GM23338 (cell line): ENCODE measurements at places on chromosomes 12 and 14. TPM values are rescaled to one million over a fixed set of nuclear protein-coding genes. Genes with fewer than 3 reads are reported as not detected.

- H3K36me3 ChIP-seq, result no peaks in the 10 kb centered on the region
- H3K27me3 ChIP-seq, result no peaks in the 10 kb centered on the region
- H3K4me1 ChIP-seq, result peaks cover 47% of the 10 kb centered on the region
- peak overlapping the region; percentile 75; the same call in 1 of the 2 replicates for H3K27ac ChIP-seq
- no peak for DNase-seq
Observed at GRCh38 chr12:10362325-10362724, 27.5 kb downstream of the KLRK1 start.

- H3K4me3 ChIP-seq, result no peak overlapping the region
- peaks cover 15% of the 10 kb centered on the region for H3K4me1 ChIP-seq
- H3K27ac ChIP-seq, result no peak overlapping the region
- H3K27me3 ChIP-seq, result peaks cover 29% of the 10 kb centered on the region
- no peak for DNase-seq
Observed at GRCh38 chr14:23349156-23349845, 3.4 kb downstream of the SLC22A17 start.

GRCh38 chr14:103052407-103052806, 4.9 kb downstream of the CDC42BPB start:
- no peak for DNase-seq
- no peaks in the 10 kb centered on the region for H3K27me3 ChIP-seq
- no peak overlapping the region for H3K27ac ChIP-seq
- no peak overlapping the region for H3K4me3 ChIP-seq
- H3K4me1 ChIP-seq, result peaks cover 9% of the 10 kb centered on the region
- H3K36me3 ChIP-seq, result no peaks in the 10 kb centered on the region

DNA sequence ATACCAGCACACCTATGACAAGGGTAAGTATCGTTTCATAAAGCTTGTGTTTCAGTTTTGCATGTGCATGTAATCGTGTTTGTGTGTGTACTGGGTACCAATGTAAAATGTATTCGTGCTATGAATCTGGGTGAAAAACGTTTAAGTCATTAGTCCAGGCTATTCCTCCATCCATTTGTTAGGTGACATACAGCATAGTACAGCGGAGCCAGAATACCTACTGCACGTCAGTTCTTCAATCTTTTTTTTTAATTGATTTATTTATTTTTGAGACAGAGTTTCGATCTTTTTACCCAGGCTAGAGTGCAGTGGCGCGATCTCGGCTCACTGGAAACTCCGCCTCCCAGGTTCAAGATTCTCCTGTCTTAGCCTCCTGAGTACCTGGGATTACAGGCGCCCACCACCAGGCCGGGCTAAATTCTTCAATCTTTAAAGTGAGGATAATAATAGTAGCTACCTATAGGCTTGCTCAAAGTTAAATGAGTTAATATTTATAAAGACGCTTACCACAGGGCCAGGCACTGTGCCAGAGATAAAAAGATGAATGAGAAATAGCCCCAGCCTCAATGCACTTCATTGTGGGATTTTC, 661 bp upstream of the RPS26 start:
- H3K27me3 ChIP-seq, result no peaks in the 10 kb centered on the region
- peaks cover 23% of the 10 kb centered on the region for H3K36me3 ChIP-seq
- peaks cover 28% of the 10 kb centered on the region for H3K4me1 ChIP-seq

GRCh38 chr12:2335513-2335912, 282.7 kb downstream of the CACNA1C start:
- H3K4me3 ChIP-seq, result no peak overlapping the region
- DNase-seq, result no peak
- no peak overlapping the region for H3K27ac ChIP-seq
- no peaks in the 10 kb centered on the region for H3K4me1 ChIP-seq

DNA sequence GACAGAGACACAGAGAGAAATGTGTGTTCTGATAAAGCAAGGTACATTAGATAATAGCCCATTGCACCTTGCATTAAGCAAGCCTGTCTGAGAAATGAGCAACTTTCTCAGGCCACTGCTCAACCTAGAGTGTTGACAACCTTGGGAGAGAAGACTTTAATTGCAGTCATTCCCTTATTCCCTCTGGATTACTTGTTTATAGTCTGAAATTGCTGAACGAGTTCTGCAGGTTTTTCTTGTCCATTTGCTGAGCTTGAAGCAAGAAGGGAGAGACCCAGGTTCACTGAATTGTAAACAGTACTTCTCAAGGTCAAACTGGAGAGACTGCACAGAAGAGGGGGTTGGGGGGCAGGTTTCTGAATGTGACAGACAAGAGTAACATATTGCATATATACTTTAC, 159.4 kb upstream of the PLEKHG7 start:
- no peaks in the 10 kb centered on the region for H3K27me3 ChIP-seq
- H3K4me3 ChIP-seq, result no peak overlapping the region
- H3K36me3 ChIP-seq, result no peaks in the 10 kb centered on the region
- H3K27ac ChIP-seq, result no peak overlapping the region
- DNase-seq, result no peak

- H3K36me3 ChIP-seq, result no peaks in the 10 kb centered on the region
- peaks cover 6% of the 10 kb centered on the region for H3K4me1 ChIP-seq
- H3K27ac ChIP-seq, result no peak overlapping the region
- no peak overlapping the region for H3K4me3 ChIP-seq
- no peaks in the 10 kb centered on the region for H3K27me3 ChIP-seq
- no peak for DNase-seq
Observed at GRCh38 chr12:118299791-118300460, 72.8 kb downstream of the TAOK3 start.

- DNase-seq, result no peak
- H3K4me3 ChIP-seq, result no peak overlapping the region
- no peaks in the 10 kb centered on the region for H3K27me3 ChIP-seq
- no peaks in the 10 kb centered on the region for H3K4me1 ChIP-seq
- no peaks in the 10 kb centered on the region for H3K36me3 ChIP-seq
Observed at GRCh38 chr14:81153187-81153586, 67.6 kb downstream of the GTF2A1 start.

GRCh38 chr12:106304797-106305196, 2.3 kb downstream of the TCP11L2 start:
- H3K27ac ChIP-seq, result no peak overlapping the region
- H3K27me3 ChIP-seq, result no peaks in the 10 kb centered on the region
- no peaks in the 10 kb centered on the region for H3K36me3 ChIP-seq
- H3K4me1 ChIP-seq, result peaks cover 18% of the 10 kb centered on the region; the same call in 1 of the 2 replicates

GRCh38 chr12:130147875-130148596, 14.2 kb upstream of the FZD10 start:
- H3K36me3 ChIP-seq, result no peaks in the 10 kb centered on the region; the same call in 1 of the 2 replicates
- DNase-seq, result no peak
- H3K27me3 ChIP-seq, result peaks cover 11% of the 10 kb centered on the region; the same call in 1 of the 2 replicates
- no peaks in the 10 kb centered on the region for H3K4me1 ChIP-seq
- H3K4me3 ChIP-seq, result no peak overlapping the region

DNA sequence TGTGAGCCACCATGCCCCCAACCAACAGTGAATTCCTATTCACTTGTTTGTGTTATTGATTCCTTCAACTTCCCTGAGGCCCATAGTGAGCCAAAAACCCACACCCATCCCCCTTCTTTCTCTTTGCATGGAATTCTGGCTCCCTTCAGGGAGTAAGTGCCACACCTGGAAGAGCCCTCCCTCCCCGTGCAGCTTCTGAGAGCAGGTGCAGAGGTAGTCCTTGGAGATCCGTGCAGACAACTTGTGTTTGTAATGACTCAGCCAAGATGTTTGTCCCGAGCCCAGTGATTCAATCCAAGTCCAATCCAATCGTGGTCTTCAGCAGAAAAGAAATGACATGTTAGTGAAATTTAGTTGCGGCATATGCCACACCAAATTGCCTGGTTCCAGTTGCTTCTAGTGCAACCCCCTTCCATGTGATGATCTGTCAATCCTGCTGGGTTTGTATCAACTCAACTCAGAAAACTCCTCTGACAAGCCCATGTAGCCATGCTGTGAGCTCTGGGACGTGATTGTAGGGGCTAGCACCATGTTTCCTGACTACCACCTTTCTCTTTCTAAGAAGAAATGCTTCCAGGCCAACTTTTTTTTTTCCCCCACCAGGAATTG, 27.5 kb downstream of the GPRC5A start:
- no peak for DNase-seq
- no peaks in the 10 kb centered on the region for H3K27me3 ChIP-seq

DNA sequence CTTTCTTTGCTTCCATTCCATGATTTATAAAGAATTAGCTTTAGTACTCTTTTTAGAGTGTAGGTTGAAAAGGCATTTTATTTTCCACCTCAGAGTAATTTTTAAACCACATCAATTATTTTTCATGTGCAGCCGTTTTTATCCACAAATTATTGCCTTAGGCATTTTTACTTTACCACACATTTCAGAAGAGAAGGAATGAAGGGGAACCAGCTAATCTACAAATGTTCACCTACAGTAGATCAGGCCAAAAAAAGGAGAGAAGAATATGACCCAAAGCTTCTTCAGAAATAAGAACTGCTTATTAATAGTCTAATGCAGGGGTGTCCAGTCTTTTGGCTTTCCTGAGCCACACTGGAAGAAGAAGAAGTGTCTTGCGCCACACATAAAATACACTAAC, 19.8 kb upstream of the NTN4 start:
- no peak for DNase-seq
- H3K27ac ChIP-seq, result no peak overlapping the region
- H3K4me3 ChIP-seq, result no peak overlapping the region
- H3K4me1 ChIP-seq, result no peaks in the 10 kb centered on the region
- no peaks in the 10 kb centered on the region for H3K27me3 ChIP-seq
- H3K36me3 ChIP-seq, result no peaks in the 10 kb centered on the region

- DNase-seq, result no peak
- no peaks in the 10 kb centered on the region for H3K4me1 ChIP-seq
- H3K27me3 ChIP-seq, result no peaks in the 10 kb centered on the region
- H3K36me3 ChIP-seq, result no peaks in the 10 kb centered on the region
- no peak overlapping the region for H3K27ac ChIP-seq
Observed at GRCh38 chr14:67717048-67717447, 15.4 kb downstream of the RDH12 start.

DNA sequence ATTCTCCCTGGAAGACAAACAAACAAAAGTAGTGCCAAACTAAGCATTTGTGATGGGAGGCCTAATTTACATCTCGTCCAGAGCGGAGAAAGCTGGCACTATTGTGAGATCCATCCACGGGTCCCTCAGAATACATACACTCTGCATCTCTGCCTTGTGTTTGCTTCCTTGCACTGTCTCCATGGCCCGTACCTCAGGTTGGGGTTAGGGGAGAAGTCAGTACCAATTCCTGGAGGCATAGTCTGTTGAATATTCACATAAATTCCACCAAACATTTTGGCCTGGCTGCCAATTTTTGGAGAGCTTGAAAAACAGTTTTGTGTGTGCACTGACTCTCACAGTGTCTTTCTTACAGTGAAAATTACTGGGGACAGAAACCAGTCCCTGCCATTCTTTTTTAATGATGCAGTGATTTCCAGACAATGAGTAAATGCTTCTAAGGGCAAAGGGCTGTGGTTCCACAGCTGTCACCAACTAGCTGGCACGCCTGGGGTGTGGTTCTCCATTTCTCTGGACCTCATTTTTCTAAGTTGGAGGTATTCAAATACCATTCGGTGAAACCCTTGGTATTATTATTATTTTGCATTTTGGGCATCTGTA, 119.7 kb upstream of the HIF1A start:
- no peaks in the 10 kb centered on the region for H3K4me1 ChIP-seq
- H3K36me3 ChIP-seq, result no peaks in the 10 kb centered on the region

- no peaks in the 10 kb centered on the region for H3K27me3 ChIP-seq
- H3K4me3 ChIP-seq, result no peak overlapping the region
- H3K27ac ChIP-seq, result no peak overlapping the region
- H3K36me3 ChIP-seq, result no peaks in the 10 kb centered on the region
- peak; percentile 72 for DNase-seq
Observed at GRCh38 chr12:91361864-91362263, 179.2 kb upstream of the DCN start.

DNA sequence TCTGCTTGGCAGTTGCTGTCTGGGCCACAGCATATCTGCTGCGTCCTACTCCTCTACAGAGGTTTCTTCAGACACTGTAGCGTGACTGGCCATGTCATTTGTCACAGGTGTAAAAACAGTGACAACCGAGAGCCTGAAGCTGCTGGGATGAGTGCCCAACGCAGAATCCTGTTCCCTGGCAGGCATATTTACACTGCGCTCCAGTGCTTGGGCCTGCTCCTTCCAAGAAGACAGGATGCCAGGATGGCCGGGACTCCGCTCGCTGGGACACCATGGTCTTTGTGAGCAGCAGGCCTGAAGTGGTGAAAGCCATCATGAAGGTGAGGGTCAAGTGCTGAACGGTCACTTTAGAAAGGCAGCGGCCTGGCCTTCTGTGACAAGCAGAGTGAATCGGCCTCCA, 171.4 kb downstream of the EMP1 start:
- no peaks in the 10 kb centered on the region for H3K36me3 ChIP-seq
- H3K27ac ChIP-seq, result no peak overlapping the region
- no peaks in the 10 kb centered on the region for H3K4me1 ChIP-seq
- no peak for DNase-seq
- H3K27me3 ChIP-seq, result no peaks in the 10 kb centered on the region
- H3K4me3 ChIP-seq, result no peak overlapping the region

DNA sequence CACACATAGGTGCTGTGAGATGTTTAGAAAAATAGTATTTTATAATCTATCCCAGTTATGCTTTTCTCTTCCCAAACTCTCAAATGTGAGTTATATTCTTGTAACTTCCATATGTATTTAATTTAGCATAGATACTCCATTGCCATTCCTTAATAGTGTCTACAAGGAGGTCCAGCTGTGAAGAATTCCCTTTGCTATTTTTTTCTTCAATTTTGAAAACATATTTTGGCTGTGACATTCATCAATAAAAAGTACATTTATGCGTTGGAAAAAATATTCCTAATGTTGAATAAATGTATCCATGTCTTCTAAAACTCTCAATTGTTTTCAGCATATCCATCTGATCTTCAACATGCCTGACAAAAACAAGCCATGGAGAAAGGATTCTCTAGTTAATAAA, 1402.0 kb upstream of the SEL1L start:
- no peaks in the 10 kb centered on the region for H3K36me3 ChIP-seq
- H3K27ac ChIP-seq, result no peak overlapping the region
- no peaks in the 10 kb centered on the region for H3K27me3 ChIP-seq
- no peak overlapping the region for H3K4me3 ChIP-seq
- no peaks in the 10 kb centered on the region for H3K4me1 ChIP-seq
- no peak for DNase-seq

- no peak overlapping the region for H3K27ac ChIP-seq
- no peaks in the 10 kb centered on the region for H3K27me3 ChIP-seq
- DNase-seq, result no peak
- no peaks in the 10 kb centered on the region for H3K36me3 ChIP-seq
Observed at GRCh38 chr14:71486279-71486678, 445.9 kb upstream of the RGS6 start.

TMPRSS12 gene
- total RNA-seq, result not detected in 2 replicates

GNG2 gene
- 14.8 and 19.0 TPM in 2 replicates for total RNA-seq

NEDD8 gene
- total RNA-seq, result 130 and 172 TPM in 2 replicates

NR4A1 gene
- 13.4 and 19.1 TPM in 2 replicates for total RNA-seq

TMEM233 gene
- total RNA-seq, result 0.24 TPM in 1 of 2 replicates, not detected in the other

IL26 gene
- not detected in 2 replicates for total RNA-seq

FAM222A gene
- 2.1 and 3.6 TPM in 2 replicates for total RNA-seq

RND1 gene
- total RNA-seq, result 7.4 and 10.4 TPM in 2 replicates

POU6F1 gene
- total RNA-seq, result 2.6 and 3.0 TPM in 2 replicates

CEBPE gene
- total RNA-seq, result not detected in 2 replicates

OTOGL gene
- total RNA-seq, result 0.35 and 0.66 TPM in 2 replicates

KRT82 gene
- total RNA-seq, result not detected in 2 replicates

PZP gene
- total RNA-seq, result 0.43 TPM in 1 of 2 replicates, not detected in the other

MIP gene
- not detected in 2 replicates for total RNA-seq

NEUROD4 gene
- 0.07 TPM in 1 of 2 replicates, not detected in the other for total RNA-seq

HOTAIR gene
- not detected in 2 replicates for total RNA-seq

MORN3 gene
- total RNA-seq, result 0.14 and 0.47 TPM in 2 replicates
